ENCODE measurements at places on chromosomes 13 and 19. TPM values are rescaled to one million over a fixed set of nuclear protein-coding genes. Genes with fewer than 3 reads are reported as not detected.

The ELF1 gene
- total RNA-seq, result 193 TPM

DNA sequence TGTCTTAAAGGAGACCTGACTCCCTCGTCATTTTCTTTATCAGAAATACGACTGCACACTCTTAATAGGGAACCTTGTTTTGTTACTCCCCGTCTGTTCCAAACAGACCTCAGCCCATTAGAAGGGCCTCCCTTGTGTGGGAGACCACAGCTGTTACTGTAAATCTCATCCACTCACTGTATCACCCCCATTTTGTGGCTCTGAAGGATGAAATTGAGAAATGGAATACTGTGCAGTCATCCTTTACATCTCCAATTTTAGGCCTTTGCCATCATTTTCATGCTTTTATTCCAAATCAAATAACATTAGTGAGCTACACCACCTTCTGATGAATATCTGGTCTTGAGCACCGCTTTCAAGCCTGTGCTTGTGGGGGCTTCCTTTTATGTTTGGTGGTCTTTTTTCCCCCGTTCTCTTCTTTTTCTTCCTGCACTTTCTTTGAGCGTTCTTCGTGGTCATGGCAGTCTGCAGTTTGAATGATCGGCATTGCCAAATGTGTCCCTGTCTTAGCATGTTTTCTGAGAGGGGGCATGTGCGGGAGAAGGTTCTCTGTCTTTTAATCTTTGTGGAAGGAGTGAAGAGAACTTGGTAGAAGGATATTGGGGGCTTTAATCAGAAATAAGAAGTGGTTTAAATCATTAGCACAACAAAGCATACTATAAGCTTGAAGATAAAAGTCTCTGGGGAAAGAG, 65.8 kb downstream of the GGACT start:
- no peak overlapping the region for H3K4me3 ChIP-seq
- peaks cover 7% of the 10 kb centered on the region for H3K4me1 ChIP-seq
- H3K27me3 ChIP-seq, result no peaks in the 10 kb centered on the region
- no peak for DNase-seq

- DNase-seq, result no peak
- H3K36me3 ChIP-seq, result no peaks in the 10 kb centered on the region
- H3K4me3 ChIP-seq, result no peak overlapping the region
Observed at GRCh38 chr13:43389983-43390382, 366.6 kb downstream of the DNAJC15 start.

GRCh38 chr13:94548382-94548781, 47.6 kb downstream of the TGDS start:
- H3K4me1 ChIP-seq, result peaks cover 8% of the 10 kb centered on the region
- H3K27ac ChIP-seq, result peak overlapping the region; percentile 95
- no peaks in the 10 kb centered on the region for H3K27me3 ChIP-seq
- no peaks in the 10 kb centered on the region for H3K36me3 ChIP-seq
- peak overlapping the region; percentile 88 for H3K4me3 ChIP-seq

- no peak overlapping the region for H3K27ac ChIP-seq
- no peaks in the 10 kb centered on the region for H3K36me3 ChIP-seq
- peaks cover 7% of the 10 kb centered on the region for H3K4me1 ChIP-seq
- H3K4me3 ChIP-seq, result no peak overlapping the region
- H3K27me3 ChIP-seq, result no peaks in the 10 kb centered on the region
- no peak for DNase-seq
Observed at GRCh38 chr19:48665786-48666185, 7.0 kb downstream of the NTN5 start.

DNA sequence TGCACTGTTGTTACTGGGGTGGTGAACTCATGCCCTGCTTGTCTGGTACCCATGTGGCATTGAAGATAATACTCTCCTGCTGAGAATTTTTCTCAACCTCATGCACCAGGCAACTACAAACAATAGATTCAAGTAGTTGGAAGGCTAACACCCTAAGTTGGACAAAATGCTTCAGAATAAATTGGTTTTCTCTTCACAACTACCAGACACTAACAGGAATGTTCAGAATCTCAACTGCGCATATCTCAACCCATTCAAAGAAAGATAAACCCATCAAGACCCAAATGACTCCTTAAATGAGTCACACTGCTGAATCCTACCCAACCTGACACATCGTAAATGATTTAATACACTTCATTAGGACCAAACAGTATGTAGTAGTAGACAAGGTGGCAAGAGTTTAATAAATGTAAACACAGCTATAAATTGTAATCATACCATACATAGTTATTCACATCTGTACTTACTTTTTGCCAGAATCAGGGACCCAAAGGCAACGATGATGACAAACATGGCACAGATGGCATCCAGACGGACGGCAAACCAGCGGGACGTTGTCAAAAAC, 227.4 kb downstream of the ABCC4 start:
- DNase-seq, result no peak
- H3K27me3 ChIP-seq, result no peaks in the 10 kb centered on the region
- no peak overlapping the region for H3K27ac ChIP-seq
- H3K36me3 ChIP-seq, result no peaks in the 10 kb centered on the region
- no peak overlapping the region for H3K4me3 ChIP-seq
